ENCODE measurements at places on chromosomes 1 and 21.
A peak's percentile ranks its signal among the peaks of the same experiment; 100 is the strongest.

GRCh38 chr1:228009828-228010775, 3.3 kb downstream of the WNT3A start:
- no peak for DNase-seq

- no peak for DNase-seq
Observed at GRCh38 chr1:109396871-109397580, 692 bp downstream of the SORT1 start.

DNA sequence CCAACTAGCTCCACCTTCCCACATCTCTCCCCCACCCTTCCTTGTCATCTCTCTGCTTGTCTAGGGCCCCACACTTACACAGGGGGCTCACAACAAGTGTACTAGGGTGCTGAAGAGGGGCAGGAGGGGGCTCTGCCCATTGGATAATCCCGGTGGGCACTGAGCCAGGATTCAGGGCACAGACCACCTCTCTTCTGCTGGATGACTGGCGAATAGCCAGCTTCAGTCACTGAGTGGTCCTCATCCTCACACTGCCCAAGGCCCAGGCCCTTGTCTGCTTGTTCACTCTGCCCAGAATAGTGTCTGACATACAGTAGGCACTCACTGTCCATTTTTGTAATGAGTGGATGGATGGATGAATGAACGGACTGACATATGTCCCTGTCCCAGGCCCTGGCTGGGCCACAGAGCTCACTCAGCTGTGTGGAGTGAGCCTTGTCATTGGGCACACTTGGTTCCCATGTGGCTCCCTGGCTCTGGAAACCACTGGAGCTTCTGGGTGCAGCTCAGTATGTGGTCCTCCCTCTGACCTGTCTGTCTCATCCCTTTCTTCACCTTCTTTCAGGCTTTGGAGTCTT, 36.6 kb downstream of the FOXO6 start:
- no peak for DNase-seq

GRCh38 chr1:200436436-200436835, 26.6 kb upstream of the ZNF281 start:
- DNase-seq, result no peak

DNA sequence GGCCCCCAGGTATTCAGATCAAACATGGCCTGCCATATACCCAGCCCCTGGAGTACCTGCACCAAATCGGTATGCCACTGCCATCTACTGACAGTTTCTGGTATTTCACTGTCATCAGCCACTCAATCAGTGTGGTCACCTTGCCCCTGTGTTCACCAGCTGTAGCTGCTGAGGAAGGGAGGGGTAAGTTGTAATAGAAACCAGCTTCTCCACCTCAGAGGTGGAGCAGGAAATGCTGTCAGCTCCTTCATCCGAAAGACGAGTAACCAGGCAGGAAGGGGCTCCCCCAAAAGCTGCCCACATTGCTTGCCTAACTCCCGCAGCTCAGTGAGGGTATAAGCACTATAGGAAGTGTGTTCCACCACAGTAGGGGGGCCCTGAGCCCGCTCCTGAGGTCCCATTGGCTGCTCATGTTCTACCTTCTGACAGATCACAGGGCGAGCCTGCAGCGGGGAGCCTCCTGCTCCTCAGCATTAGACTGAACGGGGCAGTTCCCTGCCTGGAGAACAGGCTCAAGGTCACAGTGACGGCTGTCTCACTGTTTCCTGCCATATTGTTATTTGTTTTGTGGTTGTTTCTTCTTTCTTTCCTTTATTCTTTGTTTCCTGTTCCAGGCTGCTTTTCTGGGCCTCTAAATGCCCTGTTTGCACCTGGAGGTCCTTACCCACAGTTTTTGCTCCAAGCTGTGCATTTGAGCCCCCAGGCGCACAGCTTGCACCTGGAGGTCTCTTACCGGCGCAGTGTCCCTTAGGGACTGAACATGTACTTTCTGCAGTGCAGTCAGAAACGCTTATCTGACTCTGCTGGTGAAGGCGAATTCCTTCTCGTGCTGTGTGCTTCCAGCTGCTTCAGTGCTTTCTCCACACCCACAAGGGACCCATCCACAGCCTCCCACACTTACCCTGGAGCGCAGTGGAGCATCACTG, 1638.3 kb downstream of the MRPL39 start:
- DNase-seq, result peak; percentile 90

DNA sequence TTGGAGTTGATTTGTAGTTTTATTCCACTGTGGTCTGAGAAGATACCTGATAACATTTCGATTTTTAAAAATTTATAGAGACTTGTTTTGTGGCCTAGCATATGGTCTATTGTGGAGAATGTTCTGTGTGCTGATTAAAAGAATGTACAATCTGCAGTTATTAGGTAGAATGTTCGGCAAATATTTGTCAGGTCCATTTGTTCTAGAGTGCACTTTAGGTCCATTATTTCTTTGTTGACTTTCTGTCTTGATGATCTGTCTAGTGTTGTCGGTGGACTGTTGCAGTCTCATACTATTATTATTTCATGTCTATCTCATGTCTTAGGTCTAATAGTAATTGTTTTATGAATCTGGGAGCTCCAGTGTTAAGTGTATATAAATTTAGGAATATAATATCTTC, 116.8 kb downstream of the NME7 start:
- no peak for DNase-seq

GRCh38 chr1:18928985-18929384, 26.6 kb upstream of the ALDH4A1 start:
- no peak for DNase-seq

DNA sequence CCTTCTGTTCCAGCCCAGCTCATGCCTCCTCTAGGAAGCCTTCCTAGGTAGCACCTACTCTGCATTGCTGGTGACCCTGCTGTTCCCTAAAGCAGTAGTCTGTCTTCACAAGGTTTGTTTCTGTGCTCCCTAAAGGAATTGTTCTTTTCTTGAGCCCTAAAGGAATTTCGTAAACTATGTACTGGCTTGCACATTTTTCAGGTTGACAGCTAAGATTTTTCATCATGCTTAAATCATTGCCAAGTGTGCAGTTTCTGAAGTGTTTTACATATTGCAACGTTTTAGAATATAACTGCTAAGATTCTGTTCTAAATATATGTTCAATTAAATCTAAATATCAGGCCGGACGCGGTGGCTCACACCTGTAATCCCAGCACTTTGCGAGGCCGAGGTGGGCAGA, 13.1 kb downstream of the S100A16 start:
- no peak for DNase-seq

GRCh38 chr1:171739656-171740055, 2.2 kb downstream of the VAMP4 start:
- no peak for DNase-seq

DNA sequence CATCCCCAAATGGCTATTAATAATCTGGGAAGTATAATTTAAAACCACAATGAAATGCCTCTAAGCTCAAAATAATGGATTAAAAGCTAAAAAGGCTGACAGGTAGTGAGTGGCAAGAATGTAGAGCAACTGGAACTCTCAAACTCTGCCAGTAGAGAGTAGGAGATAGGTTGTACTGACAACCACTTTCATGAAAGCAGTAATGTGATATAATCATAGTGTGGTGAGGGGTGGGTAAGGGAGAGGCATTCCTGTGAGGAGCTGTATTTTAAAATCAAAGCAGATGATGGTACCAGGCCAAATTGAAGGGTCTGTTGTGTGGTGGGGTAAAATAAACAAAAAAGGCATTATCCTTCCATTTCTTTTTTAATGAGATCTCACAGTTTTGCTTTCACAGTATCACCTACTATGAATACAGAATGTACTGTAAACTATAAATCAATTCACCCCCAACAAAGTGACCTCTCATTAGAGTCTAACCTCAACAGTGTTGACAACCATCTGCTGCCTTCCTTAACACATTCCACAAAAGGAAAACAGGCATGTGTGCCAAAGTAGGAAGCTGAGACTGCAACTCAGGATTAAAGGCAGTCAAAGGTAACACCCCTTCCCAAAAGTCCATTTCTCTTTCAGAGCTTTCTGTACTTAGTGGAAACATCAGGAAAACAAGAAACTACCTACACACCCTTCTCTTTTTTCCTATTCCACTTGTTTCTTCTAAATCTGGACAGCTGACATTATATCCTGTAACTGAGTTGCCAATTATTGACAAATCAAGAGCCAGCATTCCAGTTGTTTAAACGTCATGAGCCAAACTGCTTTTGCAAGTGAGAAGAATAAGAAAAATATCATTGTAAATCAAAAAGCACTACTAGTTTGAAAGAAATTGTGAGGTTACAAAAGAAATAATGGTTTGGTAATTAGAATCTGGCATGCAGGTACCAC, 130.8 kb downstream of the FAF1 start:
- DNase-seq, result no peak

DNA sequence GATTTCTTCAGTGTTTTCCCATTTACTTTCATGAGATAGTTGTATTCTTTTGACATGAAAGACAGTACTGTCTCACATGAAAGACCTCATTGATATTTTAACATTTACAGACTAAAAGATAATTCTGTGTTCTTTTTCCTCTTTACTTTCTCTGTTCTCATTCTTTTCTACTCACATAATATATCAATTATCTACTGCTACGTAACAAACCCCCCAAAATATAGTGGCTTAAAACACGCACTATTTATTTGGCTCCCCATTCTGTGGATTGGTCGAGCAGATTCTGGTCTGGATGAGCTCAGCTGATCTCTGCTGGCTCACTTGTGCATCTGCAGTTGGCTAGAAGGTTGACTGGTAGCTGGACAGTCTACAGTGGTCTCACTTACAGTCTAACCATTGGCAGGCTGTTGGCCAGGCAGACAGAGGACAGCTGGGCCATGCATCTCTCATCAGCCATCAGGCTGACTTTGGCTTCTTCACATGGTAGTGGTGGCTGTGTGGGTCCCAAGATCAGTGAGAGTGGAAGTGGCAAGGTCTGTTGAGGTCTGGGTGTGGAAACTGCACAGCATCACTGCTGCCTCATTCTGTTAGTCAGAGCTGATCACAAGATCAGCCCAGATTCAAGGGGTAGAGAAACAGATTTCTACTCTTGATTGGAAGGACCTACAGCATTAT, 63.2 kb downstream of the MPZL1 start:
- DNase-seq, result no peak

DNA sequence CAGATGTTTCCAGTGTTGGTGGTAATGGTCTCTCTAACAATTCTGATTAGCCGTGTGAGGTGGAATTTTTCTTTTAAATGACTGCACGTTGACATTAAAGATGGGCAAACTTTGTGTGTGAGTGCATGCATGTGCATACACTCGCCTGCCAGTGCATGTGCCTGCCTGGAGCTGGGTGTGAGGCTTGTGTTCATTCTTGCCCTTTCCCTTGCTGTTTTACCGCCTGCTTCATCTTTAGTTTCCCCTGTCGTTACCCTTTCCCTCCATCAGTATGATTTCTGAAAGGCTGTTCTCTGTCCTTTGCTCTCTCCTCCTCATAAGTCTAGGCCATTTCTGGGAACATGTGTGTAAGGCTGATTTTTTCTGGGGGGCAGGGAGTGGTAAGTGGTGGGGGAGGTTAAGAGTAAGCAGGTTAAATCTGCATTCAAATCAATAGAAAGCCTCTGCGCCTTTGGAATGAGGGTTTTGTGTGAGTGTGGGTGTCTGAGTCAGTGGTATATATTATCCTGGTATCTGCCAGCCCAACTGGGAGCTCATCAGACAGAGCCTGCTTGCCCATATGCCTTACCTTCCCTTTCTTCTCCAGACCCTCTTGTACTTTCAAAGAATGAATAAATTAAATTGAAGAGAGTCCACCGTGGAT, 112.5 kb downstream of the PBX1 start:
- no peak for DNase-seq

- no peak for DNase-seq
Observed at GRCh38 chr1:225846331-225847310, 35.6 kb downstream of the TMEM63A start.

GRCh38 chr21:39638281-39638680, 25.5 kb downstream of the B3GALT5 start:
- DNase-seq, result no peak

- DNase-seq, result no peak
Observed at GRCh38 chr1:232437510-232437909, 192.4 kb downstream of the SIPA1L2 start.

DNA sequence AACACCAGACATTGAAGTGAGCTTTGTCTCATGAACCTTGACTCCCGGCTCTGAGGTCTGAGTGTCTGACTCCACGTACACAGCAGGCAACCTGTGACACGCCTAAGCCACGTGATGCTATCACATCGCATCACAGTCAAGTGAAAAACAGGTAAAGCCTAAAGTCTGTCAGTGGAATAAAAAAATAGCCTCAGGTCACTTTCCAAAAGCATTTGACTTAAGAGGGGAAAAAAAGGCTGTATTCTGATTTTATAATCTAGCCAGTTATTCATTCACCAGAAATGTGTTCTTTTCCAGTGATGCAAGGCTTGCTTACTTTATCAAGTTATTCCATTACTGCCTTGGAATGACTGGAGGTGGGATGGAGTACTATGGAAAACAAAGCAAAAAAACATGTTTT, 163.2 kb upstream of the HMCN1 start:
- no peak for DNase-seq

- no peak for DNase-seq
Observed at GRCh38 chr1:44323947-44324346, 31.1 kb downstream of the ERI3 start.

DNA sequence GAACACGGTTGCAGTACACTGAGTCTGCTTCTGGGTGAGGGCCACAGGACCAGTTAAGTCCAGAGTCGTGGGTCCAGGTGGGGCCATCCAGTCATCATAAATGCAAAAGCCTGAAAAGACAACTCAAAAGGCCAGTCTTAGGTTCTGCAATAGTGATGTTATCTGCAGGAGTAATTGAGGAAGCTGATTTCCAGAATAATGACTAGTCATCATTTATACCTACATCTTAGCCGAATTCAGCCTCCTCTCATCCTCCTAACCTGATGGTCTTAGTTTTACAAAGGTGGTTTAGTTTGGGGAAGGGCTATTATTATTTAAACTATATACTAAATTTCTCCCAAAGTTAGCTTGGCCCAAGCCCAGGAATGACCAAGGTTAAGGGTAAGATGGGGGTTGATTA, 23.5 kb upstream of the SLC5A9 start:
- DNase-seq, result no peak

GRCh38 chr1:38612951-38613350, 246.6 kb downstream of the RRAGC start:
- DNase-seq, result no peak

DNA sequence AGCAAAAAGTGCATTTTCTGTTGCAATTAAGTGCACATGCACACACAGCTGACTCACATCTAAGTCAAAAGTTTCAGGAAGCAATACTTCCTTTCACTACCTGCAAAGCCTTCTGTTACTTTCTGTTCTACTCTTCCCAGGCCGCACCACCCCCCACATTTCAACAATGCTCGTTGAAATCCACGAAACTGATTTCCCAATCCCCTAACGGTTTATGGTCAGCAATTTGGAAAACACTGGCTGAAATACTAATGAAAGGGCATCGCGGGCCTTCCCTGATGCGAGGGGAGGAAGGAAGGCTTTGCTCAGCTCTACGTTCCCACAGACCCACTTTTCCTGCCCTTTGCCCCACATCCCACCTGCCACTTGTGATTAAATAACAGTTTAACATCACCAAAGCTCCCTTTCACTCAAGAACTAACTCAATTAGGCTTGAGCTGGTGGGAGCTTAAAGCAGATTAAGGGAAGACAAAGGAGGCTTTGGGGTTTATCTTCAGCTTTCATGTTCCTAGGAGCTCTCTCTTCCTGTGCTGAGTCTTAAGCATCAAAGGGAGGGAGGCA, 243.2 kb upstream of the RAB4A start:
- no peak for DNase-seq

All from memory B cell (primary cell).